ENCODE measurements at places on chromosomes 7 and 10. TPM values are rescaled to one million over a fixed set of nuclear protein-coding genes. Genes with fewer than 3 reads are reported as not detected.

The MSMB gene
- not detected for total RNA-seq

- no peak overlapping the region for H3K27ac ChIP-seq
- H3K4me1 ChIP-seq = no peaks in the 10 kb centered on the region
- DNase-seq = no peak
- no peaks in the 10 kb centered on the region for H3K36me3 ChIP-seq
Measured at GRCh38 chr7:33888166-33888565, 17.2 kb upstream of the BMPER start.

DNA sequence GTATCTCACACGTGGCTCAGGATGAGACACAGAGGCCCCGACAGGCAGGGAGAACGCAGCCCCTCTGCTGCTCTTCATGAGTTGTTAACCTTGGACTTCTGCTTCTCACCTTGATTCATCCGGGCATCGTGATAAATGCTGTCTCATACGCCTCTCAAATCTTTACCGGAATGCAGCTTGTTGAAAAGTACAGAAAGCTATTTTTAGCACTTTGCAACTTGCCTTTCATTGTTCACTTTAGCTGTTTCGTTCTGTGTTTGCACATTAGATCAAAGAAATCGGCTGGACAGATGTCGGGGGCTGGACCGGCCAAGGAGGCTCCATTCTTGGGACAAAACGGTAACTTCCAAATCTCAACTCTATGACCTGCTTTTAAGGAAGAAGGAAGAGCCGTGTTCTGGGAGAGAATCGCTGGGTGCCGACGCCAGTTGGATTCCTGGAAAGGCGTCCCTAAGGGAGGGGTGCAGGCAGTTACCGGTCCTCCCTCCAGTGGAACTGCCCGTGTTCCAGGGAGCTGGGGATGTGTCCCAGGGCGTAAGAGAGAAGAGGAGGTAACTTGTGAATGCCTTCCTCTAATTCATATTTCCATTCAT is 49.3 kb downstream of the PFKP start:
- no peak overlapping the region for H3K27ac ChIP-seq

GRCh38 chr7:92460109-92460508 is 12.8 kb downstream of the GATAD1 start:
- no peak overlapping the region for H3K27ac ChIP-seq
- DNase-seq = no peak
- peaks cover 33% of the 10 kb centered on the region for H3K36me3 ChIP-seq

DNA sequence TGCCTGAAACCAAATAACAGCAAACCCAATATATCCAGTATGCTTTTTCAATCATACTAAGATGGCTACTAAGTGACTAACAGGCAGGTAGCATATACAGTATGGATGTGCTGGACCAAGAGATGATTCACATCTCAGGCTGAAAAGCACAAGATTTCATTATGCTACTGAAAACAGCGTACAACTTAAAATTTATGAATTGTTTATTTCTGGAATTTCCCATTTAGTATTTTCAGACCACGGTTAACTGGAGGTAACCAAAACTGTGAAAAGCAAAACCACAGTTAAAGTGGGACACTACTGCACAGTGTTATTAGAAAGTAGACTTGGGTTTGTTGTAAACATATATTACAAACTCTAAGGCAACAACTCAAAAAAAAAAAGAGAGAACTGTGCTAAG is 91.5 kb downstream of the KMT2C start:
- no peak for DNase-seq
- no peak overlapping the region for H3K27ac ChIP-seq
- no peaks in the 10 kb centered on the region for H3K36me3 ChIP-seq
- H3K4me1 ChIP-seq = peaks cover 13% of the 10 kb centered on the region
- H3K27me3 ChIP-seq = no peaks in the 10 kb centered on the region

- no peaks in the 10 kb centered on the region for H3K36me3 ChIP-seq
Measured at GRCh38 chr10:123143162-123143824, 4.6 kb upstream of the HMX2 start.
